ENCODE measurements at places on chromosomes 1 and 21. TPM values are rescaled to one million over a fixed set of nuclear protein-coding genes. Genes with fewer than 3 reads are reported as not detected.

The LGR6 gene
- 0.43 TPM for total RNA-seq

The TSSK3 gene
- 1.7 TPM for total RNA-seq

The DDOST gene
- 198 TPM for total RNA-seq

The CD53 gene
- 443 TPM for total RNA-seq

The LRRC71 gene
- not detected for total RNA-seq

The ANXA9 gene
- total RNA-seq = not detected

The SRGAP2C gene
- 34.8 TPM for total RNA-seq

The RGSL1 gene
- not detected for total RNA-seq

The LIX1L gene
- total RNA-seq = 41.5 TPM

The ANKRD35 gene
- 0.48 TPM for total RNA-seq

The TDRD10 gene
- not detected for total RNA-seq

The OR14K1 gene
- total RNA-seq = not detected

The NEK2 gene
- total RNA-seq = 29.6 TPM

The CA6 gene
- 0.55 TPM for total RNA-seq

The FCAMR gene
- 0.07 TPM for total RNA-seq

The HSD3B2 gene
- total RNA-seq = not detected

The CBR3 gene
- 24.1 TPM for total RNA-seq

The SPTA1 gene
- not detected for total RNA-seq

The PSEN2 gene
- 9.8 TPM for total RNA-seq

The CD5L gene
- total RNA-seq = not detected

The ILDR2 gene
- 8.5 TPM for total RNA-seq

The S100A14 gene
- total RNA-seq = not detected

The FTCD gene
- total RNA-seq = 0.25 TPM

The NBPF26 gene
- total RNA-seq = 8.0 TPM

The CYB5RL gene
- 11.1 TPM for total RNA-seq

The TP73 gene
- 2.7 TPM for total RNA-seq

The TGFBR3 gene
- 14.5 TPM for total RNA-seq
